ENCODE measurements at places on chromosomes 6 and 20.

DNA sequence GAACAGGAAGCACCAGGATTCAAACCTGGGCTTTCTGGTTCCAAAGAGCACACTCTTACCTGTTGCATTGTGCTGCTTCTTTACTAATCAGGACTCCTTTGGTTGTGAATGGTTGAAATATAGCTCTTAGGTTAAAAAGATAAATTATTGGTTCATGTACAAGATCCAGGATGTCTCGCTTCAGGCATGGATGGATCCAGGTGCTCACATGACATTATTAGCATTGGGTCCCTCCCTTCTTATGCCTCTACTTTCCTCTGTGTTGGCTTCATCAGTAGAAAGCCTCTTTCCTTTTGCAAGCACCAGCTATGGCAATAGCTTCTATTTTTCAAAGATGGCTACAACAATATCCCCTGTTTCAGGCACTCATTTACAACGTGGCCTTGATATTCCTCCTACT, 217.7 kb upstream of the SULF2 start:
- no peak for DNase-seq

- no peak for DNase-seq
Measured at GRCh38 chr6:5199702-5200101, 61.0 kb downstream of the LYRM4 start.

DNA sequence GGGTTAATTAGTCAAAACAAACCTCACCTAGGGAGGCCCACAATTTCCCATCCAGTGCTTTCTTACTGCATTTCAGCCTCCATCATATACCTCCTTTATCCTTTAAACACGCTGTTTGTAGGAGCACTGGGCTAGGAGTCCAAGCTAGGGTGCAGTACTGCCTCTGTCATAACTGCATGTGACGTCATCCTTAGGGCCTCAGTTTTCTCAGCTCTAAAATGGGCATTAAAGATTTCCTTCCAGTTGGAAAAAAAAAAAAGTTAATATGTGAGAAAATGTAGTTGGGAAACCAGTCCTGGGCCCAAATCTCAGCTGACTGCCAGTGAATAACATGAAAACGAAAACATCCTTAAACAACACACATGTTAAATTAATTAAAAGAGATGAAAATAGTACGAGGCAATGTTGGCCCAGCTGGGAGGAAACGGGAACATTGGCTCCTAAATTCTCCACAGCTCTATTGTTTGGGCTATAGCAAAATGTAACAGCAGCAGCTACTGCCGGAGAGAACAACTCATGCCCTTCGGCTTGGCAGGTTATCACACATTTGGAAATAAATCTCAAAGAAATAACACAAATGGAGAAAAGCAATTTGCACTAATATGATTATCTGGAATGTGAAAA, 79.9 kb upstream of the CCDC167 start:
- DNase-seq: no peak

DNA sequence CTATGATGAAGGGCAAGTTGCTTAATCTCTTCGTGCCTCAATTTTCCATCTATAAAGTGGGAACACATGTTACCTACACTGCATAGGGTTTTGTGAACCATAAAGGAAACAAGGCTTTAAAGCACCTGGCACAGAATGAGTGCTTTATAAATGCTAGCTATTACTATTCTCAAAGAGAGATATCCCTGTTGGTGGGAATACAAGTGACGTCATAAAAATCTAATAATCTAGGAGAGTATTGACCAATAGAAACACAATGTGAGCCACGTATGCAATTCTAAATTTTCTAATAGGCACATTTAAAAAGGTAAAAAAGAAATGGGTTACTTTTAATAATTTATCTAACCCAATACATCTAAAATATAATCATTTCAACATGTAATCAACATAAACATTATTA, 316.4 kb downstream of the PTPRT start:
- no peak for DNase-seq

DNA sequence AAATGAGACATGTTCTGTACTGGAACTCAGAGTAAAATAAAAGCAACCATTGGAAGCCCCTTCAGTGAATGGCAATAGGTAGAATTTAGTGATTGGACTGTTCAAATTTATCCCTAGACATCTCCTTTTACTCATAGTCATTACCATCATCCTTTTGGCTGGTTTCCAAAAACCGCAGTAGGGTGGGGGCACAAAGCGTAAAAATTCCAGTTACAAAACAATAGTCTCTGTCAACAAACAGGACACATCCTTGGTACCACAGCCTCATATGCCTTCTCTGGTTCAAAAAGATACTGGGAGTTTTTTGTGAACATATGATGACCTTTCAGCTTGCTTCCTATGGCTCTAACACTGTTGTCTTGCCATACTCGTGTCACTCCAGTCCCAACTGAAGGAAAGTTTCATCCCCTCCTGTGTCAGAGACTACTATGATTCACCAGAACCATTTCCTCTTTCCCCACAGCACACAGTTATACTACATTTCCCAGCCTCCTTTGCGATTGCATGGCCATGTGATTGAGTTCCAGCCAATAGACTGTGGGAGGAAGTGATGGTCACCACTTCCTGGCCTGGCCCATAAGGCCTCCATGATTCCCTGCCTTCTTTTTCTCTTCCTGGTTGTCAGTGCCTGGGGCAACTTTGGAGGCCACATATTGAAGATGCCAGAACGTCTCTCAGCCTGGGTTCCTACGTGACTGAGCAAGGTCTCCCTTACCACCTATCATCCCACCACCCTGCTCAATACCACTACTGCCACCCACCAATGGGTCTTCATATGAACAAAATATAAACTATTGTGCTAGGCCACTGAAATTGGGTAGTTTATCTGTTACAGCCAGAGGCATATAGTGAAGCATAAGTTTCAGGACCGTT, 162.4 kb downstream of the ID4 start:
- DNase-seq: peak; percentile 0

GRCh38 chr20:19887556-19888268, 129.4 kb upstream of the NAA20 start:
- no peak for DNase-seq

- no peak for DNase-seq
Measured at GRCh38 chr20:1377341-1377871, 15.4 kb downstream of the FKBP1A start.

DNA sequence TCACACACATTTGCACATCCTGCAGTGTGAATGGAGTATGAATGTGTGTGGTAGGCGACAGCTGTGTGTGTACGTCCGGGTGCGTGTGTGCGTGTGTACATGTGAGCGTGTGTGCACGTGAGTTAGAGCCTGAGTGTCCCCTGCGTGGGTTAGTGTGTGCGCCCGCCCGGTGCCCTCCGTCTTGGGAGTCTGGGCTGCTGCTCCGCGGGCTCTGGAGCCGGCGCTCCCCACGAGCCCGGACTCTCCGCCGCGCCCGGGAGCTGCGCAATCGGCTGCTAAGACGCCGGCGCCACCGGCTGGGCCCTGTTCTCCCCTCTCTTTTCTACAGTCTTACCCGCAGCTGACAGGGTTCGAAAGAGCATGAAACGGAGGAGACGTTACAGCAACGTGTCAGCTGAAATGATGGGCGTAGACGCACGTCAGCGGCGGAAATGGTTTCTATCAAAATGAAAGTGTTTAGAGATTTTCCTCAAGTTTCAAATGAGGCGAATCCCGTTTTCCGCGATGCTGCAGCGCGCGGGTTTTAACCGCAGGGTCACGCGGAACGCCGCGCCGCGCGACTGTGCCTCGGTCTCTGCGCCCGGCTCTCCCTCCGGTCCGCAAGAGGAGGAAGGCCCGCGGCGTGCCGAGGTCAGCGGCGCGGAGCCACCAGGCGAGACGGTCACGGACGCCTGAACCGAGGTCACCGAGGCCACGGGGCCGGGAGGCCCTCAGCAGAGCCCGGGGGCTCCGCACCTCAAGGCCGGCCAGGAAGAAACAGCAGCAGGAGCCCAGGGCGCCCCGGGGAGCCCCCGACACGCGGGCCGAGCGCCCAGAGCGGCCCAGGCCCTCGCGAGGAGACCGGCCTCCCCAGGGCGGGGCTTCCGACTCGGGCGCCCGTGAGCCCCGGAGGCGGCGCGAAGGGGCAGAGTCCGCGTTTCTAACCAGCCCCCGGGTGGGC, 95.3 kb upstream of the BHLHE23 start:
- DNase-seq: peak; percentile 46

Data from choroid plexus epithelial cell (primary cell).